ENCODE measurements at places on chromosomes 2 and 18.

DNA sequence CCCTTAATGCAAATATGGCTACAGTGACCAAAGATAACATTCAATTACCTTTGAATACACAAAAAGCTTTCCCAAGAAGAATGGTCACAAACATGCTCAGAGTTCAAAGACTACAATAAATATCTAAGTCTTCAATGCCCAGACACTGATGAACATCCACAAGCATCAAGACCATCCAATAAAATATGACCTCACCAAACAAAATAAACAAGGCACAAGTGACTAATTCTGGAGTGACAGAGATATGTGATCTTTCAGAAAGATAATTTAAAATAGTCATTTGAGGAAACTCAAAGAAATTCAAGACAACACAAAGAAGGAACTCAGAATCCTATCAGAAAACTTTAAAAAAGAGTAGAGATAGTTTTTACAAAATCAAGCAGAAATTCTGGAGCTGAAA is 40.6 kb upstream of the CAPN13 start:
- DNase-seq = no peak

DNA sequence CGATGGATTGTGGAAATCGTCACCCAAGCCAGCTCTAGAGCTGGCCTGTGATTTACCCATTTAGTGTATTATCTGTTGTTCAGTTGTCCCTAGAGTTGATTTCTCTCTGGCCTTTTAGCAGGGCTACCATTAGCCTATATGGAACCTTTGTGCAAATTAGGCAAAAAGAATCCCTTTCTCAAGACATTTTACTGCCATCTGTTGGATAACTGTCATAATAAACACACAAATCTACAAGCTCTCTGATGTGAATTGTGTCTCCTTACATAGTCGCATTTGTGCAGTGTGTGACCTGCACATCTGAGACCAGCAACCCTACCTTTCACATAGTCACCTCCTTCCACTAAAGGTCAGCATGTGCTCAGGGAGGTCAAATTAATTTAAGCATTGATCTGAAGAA is 34.0 kb downstream of the LOXHD1 start:
- DNase-seq = no peak

GRCh38 chr2:67498931-67499330 is 101.8 kb downstream of the ETAA1 start:
- DNase-seq = no peak

DNA sequence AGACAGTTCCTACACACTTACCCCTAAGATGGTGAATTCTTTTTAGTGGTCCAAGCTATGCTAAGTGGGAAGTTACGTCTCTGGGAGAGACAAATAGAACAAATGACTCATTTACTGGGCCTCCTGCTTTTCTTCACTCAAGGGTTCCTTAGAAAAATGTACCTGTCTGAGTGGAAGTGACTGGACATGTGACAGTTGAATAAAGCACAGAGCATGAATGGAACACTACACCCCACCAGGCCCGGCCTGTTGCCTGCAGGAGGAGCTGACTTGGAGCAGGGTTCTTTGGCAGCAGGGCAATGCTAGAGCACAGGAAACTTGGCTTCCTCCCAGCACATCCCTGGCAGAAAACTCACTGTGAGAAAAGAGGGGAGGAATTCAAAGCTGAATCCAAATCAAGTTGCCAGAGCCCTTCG is 451.0 kb upstream of the SETBP1 start:
- DNase-seq = peak; percentile 28

DNA sequence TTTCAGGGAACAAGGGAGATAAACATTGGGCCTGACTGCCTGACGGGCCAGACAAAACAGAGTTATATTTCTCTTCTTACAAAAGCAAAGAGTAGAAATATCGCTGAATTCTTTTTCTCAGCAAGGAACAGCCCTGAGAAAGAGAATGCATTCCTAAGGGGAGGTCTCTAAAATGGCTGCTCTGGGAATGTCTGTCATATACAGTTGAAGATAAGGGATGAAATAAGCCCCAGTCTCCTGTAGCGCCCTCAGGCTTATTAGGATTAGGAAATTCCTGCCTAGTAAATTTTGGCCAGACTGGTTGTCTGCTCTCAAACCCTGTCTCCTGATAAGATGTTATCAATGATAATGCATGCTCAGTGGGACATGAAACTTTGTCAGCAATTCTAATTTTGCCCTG is 134.9 kb upstream of the CNTNAP5 start:
- DNase-seq = no peak

GRCh38 chr2:16409006-16409390 is 256.6 kb downstream of the CYRIA start:
- no peak for DNase-seq
